Stimulated activated CD4-positive, alpha-beta T cell treated with anti-CD3 and anti-CD28 coated beads, Interleukin-15, amount 100 ng/mL, for 48 hours (primary cell): ENCODE measurements at places on chromosomes 6 and 20.

DNA sequence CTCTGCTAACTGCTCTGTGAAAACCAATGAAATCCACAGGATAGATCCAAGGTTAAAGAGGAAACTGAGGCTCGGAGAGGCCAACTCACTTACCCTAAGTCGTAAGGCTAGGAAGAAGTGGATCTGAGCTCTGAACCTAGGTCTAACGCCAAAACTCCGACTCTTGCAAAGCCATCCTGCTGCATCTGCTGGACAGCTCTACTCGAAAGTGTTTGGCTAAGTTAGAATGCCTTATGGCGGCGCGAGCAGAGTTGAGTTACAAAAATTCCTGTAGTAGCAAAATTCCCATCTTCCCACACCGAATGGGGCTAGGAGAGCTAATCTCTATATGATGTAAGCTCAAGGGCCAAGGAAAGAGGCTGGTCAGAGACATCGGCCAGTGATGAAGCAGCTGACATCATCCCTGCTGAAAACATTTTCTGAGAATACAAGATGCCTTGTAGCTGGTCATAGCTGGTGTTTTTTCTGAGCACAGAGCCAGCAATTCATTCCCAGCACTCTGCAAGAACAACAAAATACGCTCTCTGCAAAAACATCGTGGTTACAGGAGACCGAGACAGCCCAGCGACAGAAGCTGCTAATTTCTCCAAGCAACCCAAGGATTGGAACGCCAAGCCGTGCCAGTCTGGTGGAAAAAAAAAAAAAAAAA lies 1.8 kb downstream of the SPATA2 start:
- DNase-seq: no peak

DNA sequence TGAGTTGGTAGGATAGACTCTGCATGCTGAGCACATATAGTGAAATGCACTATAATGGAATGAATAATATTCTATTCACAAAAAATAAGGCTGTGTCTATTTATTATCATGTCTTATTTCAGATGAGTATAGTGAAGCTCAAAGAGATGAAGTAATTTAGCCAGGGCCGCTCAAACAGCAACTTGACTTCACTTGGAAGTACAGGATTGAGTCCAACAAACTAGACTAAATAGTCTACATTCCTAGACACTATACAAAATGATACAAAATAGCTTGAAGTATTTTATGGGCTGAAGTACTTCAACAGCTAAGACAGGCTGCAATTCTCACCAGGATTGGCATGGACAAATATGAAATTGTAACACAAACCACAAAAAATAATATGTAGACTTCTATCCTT lies 144.5 kb upstream of the DST start:
- DNase-seq: no peak

GRCh38 chr6:147322299-147323162 lies 118.3 kb downstream of the STXBP5 start:
- DNase-seq: peak; percentile 12

GRCh38 chr6:96545882-96546281 lies 17.0 kb upstream of the FHL5 start:
- no peak for DNase-seq

GRCh38 chr6:162681447-162681846 lies 46.1 kb downstream of the PRKN start:
- DNase-seq: no peak

- DNase-seq: no peak
Observed at GRCh38 chr6:170130201-170130621, 160.7 kb downstream of the DLL1 start.

DNA sequence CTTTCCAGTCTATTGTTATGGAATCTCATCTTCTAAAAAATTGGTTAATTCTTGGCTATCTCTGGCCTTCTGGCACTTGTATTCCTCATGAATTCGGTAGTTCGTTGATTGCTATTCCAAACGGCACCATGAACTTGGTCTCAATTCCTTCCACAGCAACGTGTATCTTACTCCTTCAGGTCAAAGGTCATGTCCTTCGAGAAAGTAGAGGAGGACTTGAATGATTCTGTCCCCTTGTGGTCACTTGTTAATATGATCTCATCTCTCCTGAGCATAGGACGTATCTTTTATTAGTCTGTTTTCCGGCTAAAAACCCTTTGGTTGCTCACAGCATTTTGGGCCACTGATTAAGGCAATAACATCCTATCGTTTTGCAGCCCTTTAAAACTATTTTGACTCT lies 9.4 kb downstream of the TLDC2 start:
- DNase-seq: no peak

DNA sequence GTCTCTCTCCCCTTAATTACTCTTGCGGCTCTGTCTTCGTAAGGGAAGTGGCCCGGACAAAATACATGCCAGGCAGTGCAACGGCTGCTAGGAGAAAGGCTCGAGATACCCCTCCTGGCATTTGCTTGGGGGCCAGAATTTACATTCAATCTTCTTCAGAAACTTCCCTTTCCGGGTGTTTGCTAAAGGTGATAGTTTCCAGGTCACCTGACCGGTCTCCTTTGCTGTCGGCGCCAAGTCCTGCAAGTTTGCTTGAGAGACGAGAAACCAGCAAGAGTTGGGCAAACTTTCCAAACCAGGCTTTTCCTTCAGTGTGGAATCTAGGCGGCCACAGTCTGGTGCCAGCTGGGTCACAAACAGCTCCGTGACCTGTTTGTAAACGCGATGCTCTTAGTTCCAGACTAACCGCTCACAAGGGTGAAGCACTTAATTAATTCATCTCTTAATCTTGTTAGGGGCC lies 563 bp upstream of the SRSF3 start:
- peak; percentile 17 for DNase-seq
